HCEC 1CT (cell line): ENCODE measurements at places on chromosomes 16 and 17.
A peak's percentile ranks its signal among the peaks of the same experiment; 100 is the strongest.

- peak; percentile 91 for DNase-seq
Observed at GRCh38 chr17:68456339-68457167, 743 bp downstream of the WIPI1 start.

GRCh38 chr16:85301231-85301630, 189.0 kb upstream of the CIBAR2 start:
- no peak for DNase-seq

GRCh38 chr16:10081201-10081940, 100.9 kb downstream of the GRIN2A start:
- DNase-seq, result no peak

DNA sequence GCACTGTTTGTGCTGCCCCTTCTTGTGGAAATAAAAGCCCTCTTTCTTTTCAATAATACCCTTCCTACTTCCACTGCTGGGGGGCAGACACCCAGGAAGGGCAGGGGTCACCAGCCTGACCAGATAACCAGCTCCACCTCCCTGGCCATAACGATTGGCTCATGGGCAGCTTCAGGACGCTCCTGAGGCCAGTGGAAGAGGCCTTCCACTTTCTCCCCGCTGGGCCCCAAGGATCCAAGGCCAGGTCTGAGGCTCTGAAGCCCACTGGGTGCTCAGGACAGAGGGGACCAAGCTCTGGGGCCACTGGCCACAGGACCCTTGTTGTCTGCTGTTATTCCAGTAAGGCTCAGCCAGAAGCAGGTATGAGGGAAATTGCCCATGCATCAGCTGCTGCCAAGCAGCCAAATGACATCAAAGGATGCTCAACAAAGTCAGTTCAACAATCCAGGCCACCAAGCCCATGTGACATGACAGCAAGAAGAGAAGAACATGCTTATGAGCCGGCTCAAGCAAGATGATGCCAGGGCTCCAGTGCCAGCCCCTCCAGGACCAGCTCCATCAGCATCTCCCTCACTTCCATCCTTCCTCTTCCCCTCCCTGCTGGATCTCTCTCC, 238.8 kb downstream of the ZNF423 start:
- DNase-seq, result no peak

- no peak for DNase-seq
Observed at GRCh38 chr17:38745545-38745944, 2.6 kb downstream of the PCGF2 start.

GRCh38 chr16:88550246-88550661, 19.9 kb upstream of the ZC3H18 start:
- DNase-seq, result no peak

- DNase-seq, result no peak
Observed at GRCh38 chr16:49911430-49911829, 55.5 kb upstream of the ZNF423 start.

DNA sequence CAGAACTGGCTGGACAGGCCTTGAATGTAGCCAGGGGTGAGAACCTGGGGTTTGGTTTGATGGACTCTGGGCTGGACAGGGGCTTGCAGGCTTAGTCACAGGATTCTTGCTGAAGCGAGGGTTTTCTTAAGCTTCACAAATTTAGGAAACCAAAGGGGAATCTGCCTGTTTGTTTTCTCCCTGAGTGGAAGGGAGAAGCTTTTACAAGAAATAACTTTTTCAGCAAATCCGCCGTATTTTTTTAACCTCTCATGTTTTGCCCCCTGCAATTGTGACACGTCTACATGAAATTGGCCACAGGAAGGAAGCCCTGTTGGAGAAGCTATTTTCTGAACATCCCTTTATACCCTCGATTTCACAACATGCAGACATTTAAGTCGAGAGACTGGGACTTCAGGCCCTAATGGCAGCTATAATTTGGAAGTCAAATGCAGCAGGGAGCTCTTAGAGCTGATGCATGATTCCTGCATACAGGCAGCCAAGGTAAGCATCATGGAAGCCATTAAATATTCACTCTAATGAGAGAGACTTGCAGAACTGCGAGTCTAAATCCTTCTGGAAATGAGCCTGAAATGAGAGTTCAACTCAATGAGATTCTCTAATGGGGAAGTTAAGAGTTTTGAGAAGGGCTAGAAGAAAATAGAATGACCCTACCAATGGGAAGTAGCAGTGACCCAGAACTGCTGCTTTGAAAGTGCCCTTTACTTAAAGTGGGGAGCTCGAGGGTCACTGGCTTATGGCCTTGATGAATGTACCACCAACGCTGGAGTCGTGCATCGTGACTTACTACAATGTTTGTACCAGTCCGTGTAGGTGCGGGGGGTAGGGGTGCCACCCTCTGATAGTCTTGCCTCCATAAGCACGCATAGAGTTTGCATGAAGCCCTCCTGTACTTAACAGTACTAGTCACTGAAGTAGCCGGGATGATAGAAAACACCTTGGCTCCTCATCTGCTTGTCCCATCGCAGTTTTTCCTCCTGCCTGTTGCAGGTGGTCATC, 45.1 kb upstream of the IRF8 start:
- no peak for DNase-seq

DNA sequence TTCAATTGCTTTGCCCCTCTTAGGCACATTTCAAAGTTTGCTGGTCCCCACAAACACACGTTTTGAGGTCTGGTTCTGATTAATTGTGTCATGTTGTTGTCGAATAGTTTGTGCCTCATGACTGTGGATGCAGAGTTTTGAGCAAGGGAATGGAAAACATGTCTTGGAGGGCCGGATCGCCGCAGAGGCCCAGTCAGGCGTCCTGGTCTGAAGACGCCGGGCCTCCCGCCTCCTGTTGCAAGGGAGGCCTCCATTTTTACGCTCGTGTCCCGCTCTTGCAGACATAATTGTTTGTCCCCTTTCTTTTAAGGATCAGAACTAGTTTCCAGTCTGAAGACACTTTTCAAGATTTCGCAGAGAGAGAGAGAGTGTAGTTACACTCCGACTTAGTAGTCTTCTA, 3.2 kb downstream of the NTN1 start:
- no peak for DNase-seq

DNA sequence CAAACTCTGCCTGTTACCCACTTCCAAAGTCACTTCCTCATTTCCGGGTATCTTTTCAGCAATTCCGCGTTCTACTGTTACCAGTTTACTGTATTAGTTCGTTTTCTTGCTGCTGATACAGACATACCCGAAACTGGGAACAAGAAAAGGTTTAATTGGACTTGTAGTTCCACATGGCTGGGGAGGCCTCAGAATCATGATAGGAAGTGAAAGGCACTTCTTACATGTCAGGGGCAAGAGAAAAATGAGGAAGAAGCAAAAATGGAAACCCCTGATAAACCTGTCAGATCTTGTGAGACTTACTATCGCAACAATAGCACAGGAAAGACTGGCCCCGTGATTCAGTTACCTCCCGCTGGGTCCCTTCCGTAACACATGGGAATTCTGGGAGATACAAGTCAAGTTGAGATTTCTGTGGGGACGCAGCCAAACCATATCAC, 30.9 kb downstream of the PAFAH1B1 start:
- DNase-seq, result no peak

- DNase-seq, result no peak
Observed at GRCh38 chr17:15492791-15493692, 25.6 kb upstream of the CDRT4 start.

GRCh38 chr16:90083139-90083538, 6.0 kb upstream of the PRDM7 start:
- no peak for DNase-seq

DNA sequence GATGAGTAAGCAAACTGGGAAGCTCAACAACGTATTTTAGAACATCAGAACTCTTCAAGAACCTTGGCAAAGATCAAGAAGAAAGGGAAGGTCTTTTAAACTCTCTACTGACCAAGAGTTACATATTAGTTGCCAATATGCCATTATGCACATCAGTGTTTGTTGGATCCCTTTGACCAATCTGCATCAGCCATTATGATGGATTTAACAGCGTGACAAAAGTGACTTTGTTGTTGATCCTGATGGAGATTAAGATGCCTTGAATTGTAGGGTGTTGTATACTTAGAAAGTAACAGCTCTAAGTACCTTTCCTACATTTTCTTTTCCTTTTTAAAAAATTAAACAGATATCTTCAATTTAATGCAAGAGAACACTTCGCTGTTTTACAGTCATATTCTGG, 108.5 kb downstream of the CA4 start:
- no peak for DNase-seq

GRCh38 chr17:4715063-4715744, 4.8 kb downstream of the ARRB2 start:
- no peak for DNase-seq

DNA sequence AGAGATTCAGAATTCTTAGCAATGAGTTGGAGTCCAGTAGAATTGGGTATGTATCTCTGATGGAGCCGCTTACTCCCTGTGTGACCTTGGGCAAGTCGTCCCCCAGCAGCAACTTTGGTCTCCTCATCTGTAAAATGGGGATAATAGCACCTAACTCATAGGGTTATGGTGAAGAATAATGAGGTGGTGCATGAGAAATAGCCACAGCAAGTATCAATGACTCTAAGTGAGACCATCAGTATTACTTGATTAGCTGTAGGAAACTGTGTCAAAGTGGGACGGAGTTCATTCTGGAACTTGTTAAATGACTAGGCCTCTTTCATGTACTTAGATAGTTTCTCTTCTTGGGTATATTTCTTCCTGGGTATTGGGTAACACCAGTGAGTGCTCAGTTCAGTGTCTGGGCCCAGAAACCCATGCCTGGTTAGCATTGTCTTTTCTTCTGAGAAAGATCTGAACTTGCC, 6.4 kb downstream of the PRKCB start:
- DNase-seq, result no peak

GRCh38 chr16:86375364-86375763, 135.0 kb upstream of the FOXF1 start:
- peak; percentile 94 for DNase-seq

DNA sequence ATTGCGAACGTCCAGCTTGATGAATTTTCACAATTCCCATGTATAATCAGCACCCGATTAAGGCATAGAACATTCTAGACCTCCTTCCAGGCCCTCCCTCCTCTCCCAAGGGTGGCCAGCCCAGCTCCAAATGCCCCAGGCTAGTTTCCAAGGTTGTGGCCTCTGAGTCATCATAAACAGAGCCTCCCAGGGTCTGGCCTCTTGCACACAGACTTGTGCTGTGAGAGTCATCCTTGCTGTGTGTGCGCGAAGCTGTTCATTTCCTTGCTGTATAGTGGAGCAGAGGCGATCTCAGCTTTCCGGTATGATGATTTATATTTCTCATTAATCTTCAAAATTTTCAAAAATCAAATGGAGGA, 20.5 kb upstream of the JPH3 start:
- DNase-seq, result peak; percentile 97

DNA sequence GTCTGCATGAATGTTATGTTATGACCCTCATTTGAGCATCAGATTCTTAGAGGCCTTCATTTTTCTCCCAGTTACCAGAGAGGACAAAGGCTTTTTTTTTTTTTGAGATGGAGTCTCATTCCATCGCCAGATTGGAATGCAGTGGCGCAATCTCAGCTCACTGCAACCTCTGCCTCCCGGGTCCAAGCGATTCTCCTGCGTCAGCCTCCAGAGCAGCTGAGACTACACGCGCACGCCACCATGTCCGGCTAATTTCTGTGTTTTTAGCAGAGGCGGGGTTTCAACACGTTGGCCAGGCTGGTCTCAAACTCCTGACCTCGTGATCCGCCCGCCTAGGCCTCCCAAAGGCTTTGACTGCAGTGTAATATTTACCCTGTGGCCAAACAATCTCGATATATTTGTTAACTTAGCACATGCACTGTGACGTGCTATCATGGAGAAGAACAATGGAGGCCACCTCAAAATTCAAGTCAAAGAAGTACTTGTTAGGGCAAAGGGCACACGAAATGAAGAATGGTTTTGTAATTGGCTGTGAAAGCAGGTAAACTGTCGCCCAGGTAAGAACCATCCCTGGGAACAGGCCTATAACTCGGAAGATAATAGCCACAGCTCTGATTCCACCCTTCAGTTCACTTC, 303.4 kb downstream of the SLC39A11 start:
- peak; percentile 3 for DNase-seq

- peak; percentile 84 for DNase-seq
Observed at GRCh38 chr17:29369831-29370735, 20.1 kb upstream of the TAOK1 start.

GRCh38 chr16:25799816-25800215, 108.1 kb downstream of the HS3ST4 start:
- DNase-seq, result no peak

DNA sequence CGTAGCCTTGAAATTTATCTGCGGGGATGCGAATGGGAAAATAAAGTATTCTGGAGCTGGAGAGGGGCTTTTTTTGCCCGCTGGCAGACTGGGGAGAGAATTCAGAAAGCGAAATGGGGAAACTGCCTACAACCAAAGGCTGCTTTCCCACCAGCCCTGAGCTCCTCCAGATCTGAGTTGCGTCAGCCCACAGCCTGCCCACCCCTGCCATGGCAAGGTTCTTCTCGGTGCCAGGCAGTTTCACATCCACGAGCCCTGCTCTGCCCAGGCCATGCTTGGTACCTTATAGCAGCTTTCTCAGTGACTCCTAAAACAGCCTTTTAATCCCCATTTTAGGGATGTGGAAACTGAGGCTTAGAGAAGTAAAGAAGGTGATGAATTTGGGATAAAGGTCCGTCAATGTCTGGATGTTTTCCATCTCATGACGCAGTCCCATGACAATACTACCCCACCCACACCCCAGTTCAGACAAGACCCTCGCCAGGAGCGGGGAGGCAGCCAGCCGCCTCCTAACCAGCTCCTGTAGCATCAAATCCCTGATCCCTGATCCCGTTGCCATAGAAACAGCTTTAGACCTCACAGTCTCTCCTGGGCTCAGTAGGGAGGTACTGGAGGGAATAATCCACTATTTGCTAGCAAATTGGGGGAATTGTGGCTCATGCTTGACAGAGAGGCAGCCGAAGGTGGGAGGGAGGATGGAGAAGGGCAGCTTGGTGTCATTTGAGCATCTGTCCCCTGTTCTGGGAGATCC, 113.5 kb downstream of the MGAT5B start:
- DNase-seq, result no peak

- DNase-seq, result no peak
Observed at GRCh38 chr16:87918866-87919680, 17.3 kb downstream of the CA5A start.

DNA sequence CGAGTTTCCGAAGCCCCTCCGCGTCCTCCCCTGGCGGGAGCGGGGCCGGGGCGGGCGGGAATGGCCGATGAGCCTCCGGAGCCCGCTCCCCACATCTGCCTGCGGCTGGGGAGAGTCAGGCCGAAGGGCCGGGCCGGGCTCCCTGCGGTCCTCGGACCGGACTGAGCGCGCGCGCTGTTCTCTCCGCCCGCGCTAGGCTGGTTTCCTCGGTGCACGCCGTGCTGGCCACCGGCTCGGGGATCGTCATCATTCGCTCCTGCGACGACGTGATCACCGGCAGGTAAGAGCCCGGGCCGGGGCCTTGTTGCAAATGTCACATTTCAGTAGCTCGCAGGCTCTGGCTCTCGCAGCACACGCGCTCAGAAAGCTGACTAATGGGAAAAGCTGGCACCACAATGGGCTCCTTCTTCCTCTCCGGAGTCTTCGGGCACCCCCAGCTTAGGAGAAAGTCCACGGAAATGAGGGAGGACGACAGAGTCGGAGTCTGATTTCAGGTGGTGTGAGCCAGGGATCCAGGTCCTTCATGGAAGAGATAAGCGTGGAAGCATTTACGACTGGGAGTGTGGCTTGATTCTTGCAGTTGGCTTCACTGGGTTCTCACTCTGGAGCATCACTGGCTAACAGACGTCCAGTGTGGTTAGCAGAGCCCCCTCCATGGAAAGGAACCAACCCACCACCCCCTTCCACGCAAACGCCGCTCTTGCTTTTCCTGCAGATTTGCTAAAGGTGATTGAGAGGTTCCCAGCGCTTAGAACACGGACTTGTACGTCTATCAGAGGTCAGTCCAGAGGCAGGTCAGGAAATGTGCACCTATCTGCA, 715 bp downstream of the TLCD3A start:
- peak; percentile 49 for DNase-seq

GRCh38 chr16:88871730-88872416, 5.4 kb upstream of the PABPN1L start:
- DNase-seq, result no peak
